ENCODE measurements at places on chromosomes 3 and 15.
A peak's percentile ranks its signal among the peaks of the same experiment; 100 is the strongest.

GRCh38 chr3:152349392-152349791, 80.7 kb downstream of the MBNL1 start:
- DNase-seq: no peak

DNA sequence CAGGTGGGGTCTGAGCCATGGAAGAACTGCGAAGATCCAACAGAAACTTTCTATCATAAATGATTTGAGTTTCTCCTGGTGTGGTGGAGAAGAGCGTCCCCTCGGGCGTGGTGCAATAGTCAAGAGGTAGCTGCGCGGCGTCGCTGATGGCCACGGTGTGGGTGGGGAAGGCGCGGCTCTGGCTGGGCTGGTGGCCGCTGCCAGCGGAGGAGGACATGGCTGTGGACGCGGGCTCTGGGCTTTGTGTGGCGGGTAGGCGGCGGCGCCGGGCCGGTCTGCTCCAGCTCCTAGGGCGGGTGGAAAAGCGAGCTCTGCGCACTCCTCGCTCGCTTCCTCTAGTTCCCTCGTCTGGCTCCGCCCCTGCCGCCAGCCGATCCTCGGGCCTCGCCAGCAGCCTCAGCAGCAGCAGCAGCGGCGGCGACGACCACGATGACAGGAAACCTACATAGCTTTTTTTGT, 5.9 kb downstream of the STARD9 start:
- DNase-seq: peak; percentile 85

DNA sequence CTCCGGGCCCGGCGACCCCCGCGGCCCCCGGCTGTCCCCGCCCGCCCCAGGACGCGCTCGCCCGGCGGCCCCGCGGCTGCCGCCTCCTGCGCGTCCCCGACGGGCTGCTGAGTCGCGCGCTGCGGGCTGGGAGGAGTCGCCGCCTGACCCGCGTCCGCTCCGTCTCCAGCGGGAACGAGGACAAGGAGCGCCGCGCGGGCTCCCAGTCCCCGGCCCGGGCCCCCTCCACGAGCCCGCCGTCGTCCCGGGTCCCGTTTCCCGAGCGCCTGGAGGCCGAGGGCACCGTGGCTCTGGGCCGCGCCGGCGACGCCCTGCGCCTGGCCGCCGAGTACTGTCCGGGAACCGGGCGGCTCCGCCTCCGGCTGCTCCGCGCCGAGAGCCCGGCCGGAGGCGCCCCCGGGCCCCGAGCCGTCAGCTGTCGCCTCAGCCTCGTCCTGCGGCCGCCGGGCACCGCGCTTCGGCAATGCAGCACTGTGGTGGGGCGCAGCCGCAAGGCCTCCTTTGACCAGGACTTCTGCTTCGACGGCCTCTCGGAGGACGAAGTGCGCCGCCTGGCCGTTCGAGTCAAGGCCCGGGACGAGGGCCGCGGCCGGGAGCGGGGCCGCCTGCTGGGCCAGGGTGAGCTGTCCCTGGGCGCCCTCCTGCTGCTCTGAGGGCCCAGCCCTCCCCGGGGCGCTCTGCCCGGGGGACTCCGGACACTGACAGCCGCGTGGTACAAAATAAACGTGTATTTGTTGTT, 1.5 kb downstream of the C2CD4A start:
- peak; percentile 49 for DNase-seq

- DNase-seq: no peak
These were observed 14.1 kb upstream of the GNAT1 start for GRCh38 chr3:50177346-50177745.

DNA sequence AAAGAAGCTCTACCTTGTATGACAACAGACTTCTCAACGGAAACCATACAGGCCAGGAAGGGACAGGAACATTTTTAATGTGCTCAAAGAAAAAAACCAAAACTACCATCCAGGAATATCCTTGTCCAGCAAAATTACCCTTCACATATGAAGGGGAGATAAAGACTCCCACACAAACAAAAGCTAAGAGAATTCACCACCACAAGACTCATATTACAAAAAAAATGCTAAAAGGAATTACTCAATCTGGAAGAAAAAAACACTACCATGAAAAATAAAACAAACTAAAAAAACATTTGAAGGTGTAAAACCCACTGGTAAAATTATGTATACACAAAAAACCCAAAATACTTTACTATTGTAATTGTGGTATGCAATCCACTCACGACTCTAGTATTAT, 57.2 kb downstream of the DLG1 start:
- DNase-seq: no peak

GRCh38 chr3:130850044-130850797, 43.7 kb upstream of the ATP2C1 start:
- no peak for DNase-seq

DNA sequence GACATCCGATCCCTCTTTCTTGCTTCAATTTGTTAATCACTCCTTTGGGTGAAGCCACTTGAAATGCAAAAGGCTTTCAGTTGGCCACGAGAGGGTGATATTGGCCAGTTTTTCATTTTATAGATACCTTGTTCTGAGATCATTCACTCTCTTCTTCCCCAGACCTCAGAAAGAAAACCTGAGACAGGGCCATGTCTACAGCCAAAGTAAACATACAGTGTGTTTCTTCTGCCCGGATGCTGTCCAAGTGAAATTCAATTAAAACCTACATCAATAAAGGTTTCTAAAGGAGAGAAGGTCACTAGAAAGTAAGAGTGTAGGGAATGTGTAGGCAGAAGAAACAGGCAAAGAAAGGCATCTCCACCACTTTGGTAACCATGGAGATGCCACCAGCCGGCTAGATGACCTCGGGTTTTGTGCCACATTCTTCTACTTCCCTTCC, 39.5 kb upstream of the FMN1 start:
- peak; percentile 76 for DNase-seq

DNA sequence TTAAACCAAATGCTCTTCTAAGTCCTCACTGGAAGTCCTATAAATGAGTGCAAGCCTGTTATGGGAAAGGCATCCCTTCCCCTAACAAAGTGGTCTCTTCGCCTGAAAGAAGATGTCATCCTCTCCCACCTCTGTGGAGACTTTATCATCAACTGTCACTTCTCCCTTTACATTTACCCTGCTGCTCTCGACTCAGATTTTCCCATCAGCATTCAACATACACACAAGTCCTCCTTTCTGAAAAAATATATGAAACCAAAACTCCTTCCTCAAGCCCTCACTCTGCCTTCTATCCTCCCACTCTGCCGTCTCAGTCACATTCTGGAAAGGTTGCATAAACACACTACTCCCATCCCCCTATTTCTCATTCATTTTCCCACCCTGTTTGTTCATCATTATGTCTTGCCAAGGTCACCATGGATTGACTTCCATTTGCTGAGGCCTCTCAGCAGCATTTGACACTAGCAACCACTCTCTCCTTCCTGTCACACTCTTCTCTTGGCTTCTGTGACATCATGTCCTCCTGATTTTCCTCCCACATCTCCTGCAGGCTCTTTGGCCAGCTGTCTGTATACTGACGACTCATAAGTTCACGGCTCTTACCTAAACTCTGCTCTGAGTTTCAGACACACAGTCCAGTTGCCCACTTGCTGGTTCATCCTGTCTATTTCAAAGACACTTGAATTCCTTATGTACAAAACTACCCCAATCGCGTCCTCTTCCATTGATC, 70.3 kb upstream of the SMAD3 start:
- no peak for DNase-seq

DNA sequence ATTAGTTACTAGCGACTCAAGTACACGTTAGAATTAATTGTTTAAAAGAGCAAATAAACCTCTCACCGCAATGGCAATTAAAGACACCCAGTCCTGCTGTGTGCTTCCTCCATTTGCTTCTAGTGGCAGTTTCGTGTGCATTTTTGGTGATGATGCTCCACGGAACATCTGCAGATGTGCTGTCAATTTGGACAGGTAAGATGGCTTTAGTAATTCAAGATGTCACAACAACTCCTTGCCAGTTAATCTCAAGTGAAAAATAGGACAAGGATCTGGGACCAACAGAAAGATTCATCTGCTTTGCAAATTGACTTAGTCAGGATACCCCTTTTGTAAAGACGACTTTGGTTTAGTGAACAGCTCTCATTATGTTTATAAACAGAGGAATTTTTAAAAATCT, 320.9 kb downstream of the GABRB3 start:
- DNase-seq: no peak

DNA sequence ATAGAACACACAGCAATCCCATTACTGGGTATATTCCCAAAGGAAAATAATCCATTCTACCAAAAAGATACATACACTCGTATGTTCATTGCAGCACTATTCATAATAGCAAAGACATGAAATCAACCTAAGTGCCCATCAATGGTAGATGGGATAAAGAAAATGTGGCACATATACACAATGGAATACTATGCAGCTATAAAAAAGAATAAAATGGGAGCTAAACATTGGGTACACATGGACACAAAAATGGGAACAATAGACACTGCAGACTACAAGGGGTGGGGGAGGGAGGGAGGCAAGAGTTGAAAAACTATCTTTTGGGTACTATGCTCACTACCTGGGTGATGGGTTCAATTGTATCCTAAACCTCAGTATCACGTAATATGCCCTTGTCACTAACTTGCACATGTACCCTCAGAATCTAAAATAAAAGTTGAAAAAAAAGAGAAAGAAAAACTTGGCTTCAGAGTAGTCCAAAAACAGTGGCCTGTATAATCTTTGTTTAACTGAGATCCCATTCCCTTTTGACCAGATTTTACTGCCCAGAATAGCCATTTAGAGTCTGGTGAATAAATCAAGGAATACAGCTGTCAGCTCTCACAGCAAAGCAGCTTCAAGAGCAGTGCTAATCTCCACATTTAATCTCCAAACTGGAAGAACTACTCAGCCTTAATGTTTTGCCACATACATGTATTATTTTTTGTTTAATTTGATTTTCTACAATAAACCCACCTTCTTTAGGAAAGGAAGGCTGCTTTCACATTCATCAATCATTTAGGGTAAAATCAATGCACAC, 54.5 kb upstream of the XRN1 start:
- no peak for DNase-seq

- DNase-seq: peak; percentile 57
These were observed 1.4 kb downstream of the MTMR10 start for GRCh38 chr15:30990036-30990435.

DNA sequence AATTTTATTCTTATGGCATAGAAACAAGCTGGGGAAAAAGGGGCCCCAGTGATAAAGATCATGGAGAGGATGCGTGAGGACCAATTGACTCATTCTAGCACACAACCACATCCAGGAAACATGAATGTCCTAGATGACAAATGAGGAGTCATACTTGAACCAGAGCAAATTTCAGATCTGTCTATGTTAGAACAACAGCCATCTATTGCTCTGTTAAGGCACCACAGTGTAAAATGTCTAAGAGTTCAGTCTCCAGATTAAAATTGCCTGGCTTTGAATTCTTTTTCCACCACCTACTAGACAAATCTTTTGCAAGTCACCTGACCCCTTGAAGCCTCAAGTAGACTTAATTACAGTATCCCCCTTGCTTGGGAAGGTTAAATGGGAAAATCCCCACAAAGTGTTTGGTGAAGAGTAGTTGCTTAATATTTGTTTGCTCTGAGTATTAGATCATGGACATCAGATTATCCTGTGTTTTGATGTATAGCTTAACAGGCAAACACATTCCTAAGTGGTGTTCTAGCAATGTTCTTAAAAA, 258.7 kb upstream of the TGFBR2 start:
- no peak for DNase-seq

GRCh38 chr3:47611576-47611975, 32.9 kb upstream of the CSPG5 start:
- no peak for DNase-seq

- DNase-seq: no peak
These were observed 83.4 kb upstream of the NANOGP8 start for GRCh38 chr15:35168464-35168863.

GRCh38 chr15:96702589-96702988, 372.1 kb downstream of the NR2F2 start:
- no peak for DNase-seq

- no peak for DNase-seq
These were observed 201.7 kb upstream of the SLC2A2 start for GRCh38 chr3:171228240-171228639.

DNA sequence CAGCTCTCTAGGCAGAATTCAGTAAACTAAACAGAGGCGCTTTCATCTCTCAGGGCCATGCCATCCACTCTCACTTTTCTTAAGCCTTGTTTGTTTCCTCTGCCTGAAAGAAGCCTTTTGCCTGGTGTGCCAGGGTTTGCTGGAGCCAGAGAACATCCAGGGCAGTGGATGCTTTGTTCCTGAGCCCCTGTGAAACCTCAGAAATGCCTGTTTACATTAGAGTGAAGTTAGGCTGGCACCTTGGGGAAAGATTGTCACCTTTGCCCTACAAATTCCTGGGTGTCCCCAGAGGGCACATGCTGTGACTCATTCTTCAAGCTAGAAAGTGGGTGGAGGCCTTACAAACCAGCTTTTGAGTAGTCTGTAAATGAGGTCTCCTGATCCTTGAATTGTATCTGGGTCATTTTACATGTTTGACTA, 10.7 kb upstream of the TRAK1 start:
- peak; percentile 86 for DNase-seq

DNA sequence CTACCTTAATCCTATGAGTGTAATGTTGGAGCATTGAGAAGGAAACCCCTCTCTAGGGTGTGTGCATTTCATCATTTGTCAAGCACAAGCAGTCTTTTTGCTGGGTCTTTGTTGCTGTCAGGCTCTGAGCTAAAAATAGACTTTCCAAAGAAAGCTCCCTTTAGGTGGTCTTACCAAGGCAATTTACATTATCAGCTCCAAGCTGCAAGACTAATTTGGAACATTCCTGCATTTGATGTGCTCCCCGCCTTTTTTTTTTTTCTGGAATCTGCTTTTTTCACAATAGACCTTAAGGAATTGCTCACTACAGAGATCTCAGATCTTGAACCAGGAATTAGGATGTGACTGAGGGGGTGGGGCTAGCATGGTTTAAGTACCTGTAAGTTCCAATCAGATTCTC, 60.6 kb upstream of the STAC start:
- DNase-seq: no peak

GRCh38 chr3:118075873-118076272, 958.8 kb downstream of the IGSF11 start:
- DNase-seq: no peak

DNA sequence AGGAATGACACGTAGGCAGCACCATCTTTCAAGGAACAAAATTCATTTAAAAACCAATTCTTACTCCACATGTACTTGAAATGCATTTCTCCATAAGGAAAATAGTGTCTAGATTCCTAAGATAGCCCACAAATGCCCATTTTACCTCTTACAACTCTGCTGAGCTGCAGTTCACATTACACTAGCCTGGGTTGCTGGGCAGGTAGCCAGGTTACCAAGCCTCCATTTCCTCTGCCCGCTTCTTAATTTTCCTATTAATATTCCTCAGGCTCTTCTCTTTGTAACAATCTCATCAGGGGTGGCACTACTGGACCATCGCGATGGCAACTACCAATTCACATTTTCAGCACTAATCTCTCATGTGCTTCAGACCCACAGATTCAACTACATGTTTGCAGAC, 10.8 kb downstream of the ATP13A3 start:
- no peak for DNase-seq

DNA sequence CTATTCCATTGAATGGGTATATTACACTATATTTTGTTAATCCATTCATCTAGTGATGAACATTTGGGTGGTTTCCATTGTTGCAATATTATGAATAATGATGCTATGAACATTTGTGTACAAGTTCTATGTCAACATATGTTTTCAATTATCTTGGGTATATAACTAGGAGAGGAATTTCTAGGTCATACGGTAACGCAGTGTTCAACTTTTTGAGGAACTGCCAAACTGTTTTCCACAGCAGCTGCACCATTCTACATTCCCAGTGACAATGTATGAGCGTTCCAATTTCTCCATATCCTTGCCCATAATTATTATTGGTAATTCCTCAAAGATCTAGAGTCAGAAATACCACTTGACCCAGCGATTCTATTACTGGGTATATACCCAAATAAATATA, 24.1 kb upstream of the RORA start:
- no peak for DNase-seq

- DNase-seq: peak; percentile 47
These were observed 1.2 kb upstream of the BAHD1 start for GRCh38 chr15:40439461-40439959.
